ENCODE measurements at places on chromosomes 12 and 14.

GRCh38 chr14:69773571-69774276, 6.8 kb downstream of the SRSF5 start:
- DNase-seq: no peak

DNA sequence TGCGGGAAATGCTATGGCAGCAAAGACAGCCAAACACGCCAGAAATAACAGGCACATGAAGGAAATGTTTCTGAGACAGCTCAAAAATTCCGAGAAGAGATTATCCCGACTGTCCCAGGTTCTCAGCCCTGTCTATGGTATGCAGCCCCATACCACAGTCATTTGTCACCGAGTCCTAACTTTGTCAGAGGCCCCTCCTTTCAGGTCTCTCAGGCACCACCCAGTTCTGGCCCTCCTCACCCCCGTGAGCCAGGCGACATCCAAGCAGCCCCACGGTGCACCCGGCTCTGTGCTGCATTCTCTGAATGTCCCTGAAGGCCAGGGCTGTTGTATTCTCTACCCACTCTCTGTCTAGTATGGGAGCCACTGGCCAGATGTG, 24.0 kb downstream of the SSH1 start:
- no peak for DNase-seq

DNA sequence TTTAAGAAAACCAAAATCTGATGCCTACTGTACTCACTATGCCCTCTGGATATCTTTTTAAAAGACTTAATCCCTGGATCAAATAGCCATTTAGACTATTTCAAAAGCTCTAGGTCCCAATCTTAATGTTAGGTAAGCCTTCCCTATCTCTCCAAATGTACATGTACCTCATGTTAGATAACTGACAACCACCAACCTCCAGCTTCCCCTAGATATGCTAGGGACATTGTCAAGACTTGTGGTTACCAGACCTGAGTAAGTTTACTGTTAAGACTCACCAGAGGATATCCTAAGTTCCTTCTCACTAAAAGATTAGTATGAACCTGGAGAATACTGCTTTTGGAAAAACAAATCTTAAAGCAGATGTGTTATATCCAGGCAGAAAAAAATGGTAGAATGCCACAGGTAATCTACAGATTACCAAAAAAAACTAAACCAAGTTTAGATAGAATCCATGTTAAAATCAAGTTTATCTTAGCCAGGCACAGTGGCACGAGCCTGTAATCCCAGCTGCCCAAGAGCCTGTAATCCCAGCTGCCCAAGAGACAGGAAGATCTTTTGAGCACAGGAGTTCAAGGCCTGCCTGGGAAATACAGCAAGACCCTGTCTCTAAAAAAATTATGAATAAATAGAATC, 9.7 kb downstream of the NAP1L1 start:
- DNase-seq: no peak

DNA sequence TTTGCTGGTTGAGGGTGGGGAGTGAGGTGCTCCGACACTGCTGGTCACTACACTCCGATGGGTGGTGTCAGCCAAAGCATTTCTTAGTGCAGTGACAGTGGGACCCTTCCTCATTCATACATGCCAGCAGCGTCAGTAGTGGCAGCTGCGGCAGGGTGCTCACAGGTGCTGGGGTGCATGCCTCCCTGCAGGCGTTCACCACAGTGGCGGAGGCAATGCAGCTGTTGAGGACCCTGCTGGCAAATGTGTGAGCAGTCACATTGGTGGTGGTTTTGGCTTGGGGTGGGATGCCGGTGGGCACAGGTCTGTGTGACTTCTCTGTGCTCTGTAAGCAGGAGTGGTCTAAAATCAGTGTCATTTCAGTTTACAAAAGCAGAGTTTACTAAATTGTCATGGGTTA, 464.6 kb downstream of the FUT8 start:
- no peak for DNase-seq

- DNase-seq: no peak
Observed at GRCh38 chr12:67712011-67712410, 63.5 kb downstream of the DYRK2 start.

- DNase-seq: no peak
Observed at GRCh38 chr12:6563448-6564050, 4.5 kb downstream of the NOP2 start.

GRCh38 chr14:68173227-68173972, 353.8 kb downstream of the RAD51B start:
- DNase-seq: no peak

DNA sequence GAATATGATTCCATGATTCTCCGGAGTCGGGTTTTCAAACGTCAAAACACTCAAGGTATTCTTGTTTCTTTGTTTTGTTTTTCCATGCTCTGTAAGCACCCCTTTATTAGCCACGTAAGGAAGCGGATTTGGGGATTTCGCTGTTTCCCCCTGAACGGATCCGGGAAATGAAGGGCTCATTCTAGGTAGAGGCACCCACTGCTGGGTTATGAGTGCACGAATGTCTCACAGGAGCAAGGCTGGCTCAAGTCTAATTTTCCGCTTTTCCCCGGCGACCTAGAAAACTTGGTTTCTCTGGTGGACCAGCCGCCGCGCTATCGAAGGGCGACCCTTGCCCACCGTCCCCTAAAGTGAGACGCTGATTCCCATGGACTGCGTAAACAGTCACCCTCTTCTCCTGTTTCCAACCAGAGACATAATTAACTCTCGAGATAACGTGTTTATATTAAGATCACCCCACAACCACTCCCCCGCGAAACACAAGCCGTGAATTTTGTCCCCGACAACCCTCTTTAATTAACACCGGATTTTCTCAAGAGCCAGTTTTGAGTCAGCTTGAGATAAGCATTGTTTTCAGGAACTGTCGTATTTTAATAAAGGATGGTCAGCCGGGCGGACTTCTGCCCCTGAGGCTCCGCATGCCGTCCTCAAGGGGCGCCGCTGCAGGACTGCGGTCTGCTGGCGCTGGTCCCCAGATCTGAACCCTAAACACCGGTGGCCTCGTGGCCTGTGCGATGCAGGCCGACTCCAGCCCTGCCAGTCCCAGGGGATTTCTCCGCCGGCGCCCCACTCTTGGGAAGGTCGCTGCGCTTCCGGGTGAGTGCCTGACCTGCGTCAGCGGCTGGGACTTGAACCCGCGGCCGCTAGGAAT, 515 bp upstream of the ABCC9 start:
- no peak for DNase-seq

DNA sequence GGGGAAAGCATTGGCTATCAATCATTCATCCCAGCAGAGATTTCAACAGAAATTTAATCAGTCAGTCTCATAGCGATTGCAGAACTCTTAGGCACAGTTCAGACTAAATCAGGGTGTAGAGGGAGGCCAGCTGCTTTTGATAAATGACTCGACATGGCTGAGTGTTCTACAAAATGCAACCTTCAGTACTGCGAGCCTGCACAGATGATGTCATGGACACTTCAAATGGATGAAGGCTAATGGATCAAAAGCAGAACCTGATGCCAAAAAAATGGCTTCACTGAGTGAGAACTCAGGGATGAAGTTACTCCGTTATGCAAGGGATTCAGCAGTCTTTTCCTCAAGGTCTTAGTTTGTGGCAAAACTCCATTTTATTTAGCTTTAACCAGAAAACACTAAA, 167.3 kb downstream of the DACT1 start:
- DNase-seq: no peak

GRCh38 chr12:57250541-57250940, 446 bp downstream of the STAC3 start:
- DNase-seq: no peak

DNA sequence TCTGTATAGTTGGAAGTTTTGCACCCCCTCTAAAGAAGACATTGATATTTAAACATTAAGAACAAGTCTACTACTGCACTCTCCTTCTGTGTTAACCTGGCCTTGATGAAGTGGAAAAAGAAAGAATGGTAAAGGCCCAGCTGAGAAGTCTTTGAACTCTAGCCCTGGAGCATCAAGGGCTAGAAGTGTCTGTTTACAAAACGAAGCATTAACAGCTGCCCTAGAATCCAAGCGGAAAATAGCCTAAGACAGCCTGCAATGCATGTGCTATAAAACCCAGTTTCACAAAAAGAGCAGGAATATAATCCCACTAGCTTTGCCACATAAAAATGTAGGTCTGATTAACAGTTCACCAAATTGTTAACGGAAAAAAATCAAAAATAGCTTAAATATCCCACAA, 60.5 kb downstream of the NUMB start:
- no peak for DNase-seq

GRCh38 chr12:104852896-104853295, 105.2 kb downstream of the SLC41A2 start:
- DNase-seq: no peak

- no peak for DNase-seq
Observed at GRCh38 chr12:15899282-15899870, 11.8 kb upstream of the DERA start.

DNA sequence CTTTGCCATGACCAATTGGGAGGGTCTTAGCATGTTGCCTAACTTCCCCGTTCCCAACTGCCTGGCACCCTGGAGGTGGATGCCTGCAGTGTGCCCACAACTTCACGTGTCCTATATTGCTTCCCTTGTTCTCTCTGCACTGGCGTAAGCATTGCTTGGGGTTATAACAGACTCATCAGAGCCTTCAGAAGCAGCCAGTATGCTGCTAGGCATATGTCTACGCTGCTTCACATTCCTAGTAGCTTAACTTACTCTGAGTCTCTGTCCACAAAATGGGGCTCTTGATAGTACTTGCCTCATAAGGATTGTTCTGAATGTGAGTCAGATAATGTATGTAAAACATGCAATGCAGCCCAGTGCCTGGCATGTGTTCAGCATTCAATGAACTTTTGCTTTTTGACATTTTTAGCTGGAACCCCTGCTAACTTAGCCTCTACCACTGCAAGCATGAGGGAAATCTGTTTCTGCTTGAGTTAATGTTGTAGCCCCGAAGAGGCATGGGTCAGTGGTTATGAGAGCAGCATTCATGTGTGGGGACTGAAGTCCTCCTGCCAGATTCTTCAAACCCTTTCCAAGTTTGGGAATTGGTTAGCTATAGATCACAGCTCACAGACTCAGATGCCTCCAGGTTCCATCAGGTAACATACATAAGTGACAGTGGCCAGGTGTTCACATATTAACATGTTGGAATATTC, 2.8 kb downstream of the SLC5A8 start:
- no peak for DNase-seq

Data from anterior cingulate cortex (tissue), 58 donors.